ENCODE measurements at places on chromosomes 3 and 15. TPM values are rescaled to one million over a fixed set of nuclear protein-coding genes. Genes with fewer than 3 reads are reported as not detected.

SLC6A20 gene
- polyA plus RNA-seq = 0.41 TPM

CTXN2 gene
- not detected for polyA plus RNA-seq

CLDN11 gene
- polyA plus RNA-seq = not detected

IGDCC3 gene
- polyA plus RNA-seq = not detected

DNA sequence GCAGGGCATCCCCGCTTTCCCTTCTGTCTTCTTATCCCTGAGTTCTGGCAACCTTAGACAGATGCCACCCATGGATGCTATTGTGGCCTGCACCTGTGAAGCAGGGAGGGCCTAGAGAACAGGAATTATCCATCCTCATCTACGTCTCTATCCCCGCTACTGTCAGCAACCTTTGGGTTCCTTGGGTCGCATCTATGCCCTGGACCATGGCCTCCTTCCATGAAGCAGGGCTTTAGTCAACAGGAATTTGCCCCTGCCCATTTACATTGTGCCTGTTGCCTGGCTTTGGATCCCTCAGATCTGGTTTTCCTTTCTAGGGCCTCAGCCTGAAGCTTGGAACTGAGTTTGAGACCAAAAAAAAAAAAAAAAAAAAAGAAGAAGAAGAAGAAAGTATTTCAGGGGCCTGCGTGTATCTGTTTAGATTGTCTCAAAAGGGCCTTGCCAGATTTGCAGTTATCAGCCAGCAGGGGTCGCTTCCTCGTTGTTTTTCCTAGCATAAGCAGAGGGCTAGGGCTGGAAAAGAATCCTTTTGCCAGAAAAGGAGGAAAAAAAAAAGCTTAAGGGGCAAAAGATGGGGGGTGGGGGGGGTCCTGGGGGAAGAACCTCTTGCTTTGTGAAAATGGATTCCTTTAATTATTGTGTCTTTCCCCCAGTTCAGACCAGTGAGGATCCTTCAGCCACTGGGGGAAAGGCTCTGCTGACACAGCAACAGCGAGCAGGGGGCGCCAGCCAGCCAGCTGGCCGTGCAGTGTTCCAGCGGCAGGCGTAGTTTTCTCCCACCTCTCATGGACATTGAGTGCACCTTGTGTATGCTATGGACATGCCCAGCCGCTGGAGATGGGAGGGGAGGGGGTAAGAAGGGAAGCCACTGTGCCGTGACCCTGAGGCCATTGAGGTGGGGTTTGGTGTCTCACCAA, 65.7 kb upstream of the ALDH1L1 start:
- H3K4me3 ChIP-seq = no peak overlapping the region
- no peak overlapping the region for H3K27ac ChIP-seq
- H3K27me3 ChIP-seq = no peaks in the 10 kb centered on the region
- no peaks in the 10 kb centered on the region for H3K36me3 ChIP-seq
- no peak for DNase-seq
- H3K4me1 ChIP-seq = no peaks in the 10 kb centered on the region

GRCh38 chr3:156599089-156599874, 44.4 kb upstream of the SSR3 start:
- no peaks in the 10 kb centered on the region for H3K27me3 ChIP-seq
- no peak overlapping the region for H3K27ac ChIP-seq
- H3K36me3 ChIP-seq = no peaks in the 10 kb centered on the region
- DNase-seq = no peak
- no peak overlapping the region for H3K4me3 ChIP-seq
- no peaks in the 10 kb centered on the region for H3K4me1 ChIP-seq

DNA sequence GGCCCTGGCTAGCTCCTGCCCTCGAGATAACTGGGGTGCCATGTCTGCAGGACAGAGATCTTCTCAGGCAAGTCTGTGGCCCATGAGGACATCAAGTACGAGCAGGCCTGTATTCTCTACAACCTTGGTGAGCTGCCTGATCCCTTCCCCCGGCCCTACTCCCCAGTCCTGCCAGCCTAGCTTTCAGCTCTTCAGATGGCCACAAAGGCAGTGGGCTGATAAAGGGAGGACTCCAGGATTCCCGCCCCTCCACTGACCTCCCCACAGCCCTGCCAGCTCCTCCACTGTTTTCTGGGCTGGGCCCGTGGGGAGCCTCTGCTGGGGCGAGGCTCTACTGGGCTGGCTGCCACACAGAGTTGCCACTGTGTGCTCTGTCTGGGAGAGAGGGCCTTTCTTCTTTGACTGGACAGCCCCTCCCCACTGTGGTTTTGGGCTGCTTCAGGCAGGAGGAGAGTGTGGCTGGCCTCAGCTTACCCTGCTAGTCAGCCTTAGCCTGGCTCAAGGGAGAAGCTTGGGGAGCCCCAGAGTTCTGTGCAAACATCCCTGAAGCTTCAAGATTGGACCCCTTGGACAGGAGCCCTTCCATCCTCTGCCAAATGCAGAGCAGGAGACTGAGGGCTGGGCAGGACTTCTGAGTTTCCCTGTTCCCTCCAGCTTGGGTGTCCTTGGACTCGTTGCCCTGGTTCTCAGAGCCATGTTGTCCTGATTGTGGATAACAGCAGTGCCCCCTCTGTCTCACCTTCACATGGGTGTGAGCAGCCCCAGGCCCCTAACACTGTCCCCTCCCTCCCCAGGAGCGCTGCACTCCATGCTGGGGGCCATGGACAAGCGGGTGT, 24.4 kb downstream of the PTPN23 start:
- no peaks in the 10 kb centered on the region for H3K27me3 ChIP-seq
- no peak for DNase-seq
- H3K36me3 ChIP-seq = peaks cover 30% of the 10 kb centered on the region
- H3K4me3 ChIP-seq = no peak overlapping the region
- H3K27ac ChIP-seq = no peak overlapping the region

GRCh38 chr3:40187945-40188344, 121.6 kb upstream of the EIF1B start:
- H3K4me1 ChIP-seq = no peaks in the 10 kb centered on the region
- no peaks in the 10 kb centered on the region for H3K36me3 ChIP-seq
- no peak for DNase-seq
- H3K27me3 ChIP-seq = no peaks in the 10 kb centered on the region
- H3K27ac ChIP-seq = no peak overlapping the region
- H3K4me3 ChIP-seq = no peak overlapping the region

DNA sequence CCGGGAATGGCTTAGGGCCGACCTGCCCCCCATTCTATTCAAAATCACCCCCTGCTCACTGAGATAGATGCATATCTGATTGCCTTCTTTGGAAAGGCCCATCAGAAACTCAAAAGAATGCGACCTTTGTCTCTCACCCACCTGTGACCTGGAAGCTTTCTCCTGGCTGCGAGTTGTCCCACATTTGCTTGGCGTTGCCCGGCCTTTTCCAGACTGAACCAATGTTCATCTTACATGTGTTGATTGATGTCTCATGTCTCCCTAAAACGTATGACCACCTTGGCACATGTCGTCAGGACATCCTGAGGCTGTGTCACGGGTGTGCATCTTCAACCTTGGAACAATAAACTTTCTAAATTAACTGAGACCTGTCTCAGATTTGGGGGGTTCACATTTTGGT, 3.4 kb upstream of the MUC20 start:
- no peaks in the 10 kb centered on the region for H3K27me3 ChIP-seq
- H3K36me3 ChIP-seq = peaks cover 6% of the 10 kb centered on the region
- H3K4me3 ChIP-seq = no peak overlapping the region
- H3K4me1 ChIP-seq = peaks cover 3% of the 10 kb centered on the region

- H3K27me3 ChIP-seq = no peaks in the 10 kb centered on the region
- H3K4me3 ChIP-seq = no peak overlapping the region
- no peak overlapping the region for H3K27ac ChIP-seq
- H3K4me1 ChIP-seq = no peaks in the 10 kb centered on the region
- no peaks in the 10 kb centered on the region for H3K36me3 ChIP-seq
Observed at GRCh38 chr3:165463531-165463930, 267.3 kb upstream of the SLITRK3 start.

- no peak overlapping the region for H3K4me3 ChIP-seq
- H3K4me1 ChIP-seq = no peaks in the 10 kb centered on the region
- no peaks in the 10 kb centered on the region for H3K36me3 ChIP-seq
- no peak overlapping the region for H3K27ac ChIP-seq
Observed at GRCh38 chr15:84035399-84035766, 200.2 kb upstream of the GOLGA6L4 start.

DNA sequence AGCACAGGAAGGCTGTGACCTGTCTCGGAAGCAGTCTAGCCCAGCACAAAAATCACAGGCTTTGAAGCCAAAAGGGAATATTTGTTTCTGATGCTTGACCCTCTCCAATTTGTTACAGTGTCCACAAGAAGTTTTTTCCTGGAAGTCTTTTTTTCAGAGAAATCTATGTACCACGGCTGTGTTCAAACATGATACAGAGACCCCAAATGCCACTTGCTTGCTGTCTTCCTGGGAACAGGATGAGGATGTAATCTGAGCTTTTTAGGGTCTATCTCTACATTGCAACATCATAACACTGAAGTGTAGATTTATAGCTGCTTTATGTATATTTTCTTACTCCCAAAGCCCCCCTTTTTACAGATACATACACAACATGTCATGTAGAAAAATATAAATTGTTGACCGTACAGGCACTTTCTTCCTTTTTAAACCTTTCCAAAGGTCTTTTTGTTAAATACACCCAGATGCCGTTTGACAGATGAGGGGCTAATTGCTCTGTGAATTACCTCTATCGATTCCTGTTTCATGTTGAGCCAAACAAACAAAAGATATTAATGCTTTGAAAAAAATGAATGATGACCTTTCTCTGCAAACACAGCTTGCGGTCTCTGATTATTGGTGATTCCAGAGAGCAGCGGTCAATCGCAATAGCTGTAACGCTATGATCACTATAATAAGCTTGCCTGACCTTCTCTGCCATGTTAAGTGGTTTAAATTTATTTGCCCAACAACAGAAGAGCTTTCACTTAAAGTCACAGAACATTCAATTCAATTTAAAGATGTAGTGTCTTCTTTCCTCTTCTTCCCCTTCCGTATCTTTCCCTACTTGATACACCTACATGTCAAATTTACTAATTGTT, 875.9 kb upstream of the NR2F2 start:
- H3K27me3 ChIP-seq = no peaks in the 10 kb centered on the region
- H3K27ac ChIP-seq = no peak overlapping the region
- peaks cover 6% of the 10 kb centered on the region for H3K4me1 ChIP-seq
- no peaks in the 10 kb centered on the region for H3K36me3 ChIP-seq
- no peak for DNase-seq

DNA sequence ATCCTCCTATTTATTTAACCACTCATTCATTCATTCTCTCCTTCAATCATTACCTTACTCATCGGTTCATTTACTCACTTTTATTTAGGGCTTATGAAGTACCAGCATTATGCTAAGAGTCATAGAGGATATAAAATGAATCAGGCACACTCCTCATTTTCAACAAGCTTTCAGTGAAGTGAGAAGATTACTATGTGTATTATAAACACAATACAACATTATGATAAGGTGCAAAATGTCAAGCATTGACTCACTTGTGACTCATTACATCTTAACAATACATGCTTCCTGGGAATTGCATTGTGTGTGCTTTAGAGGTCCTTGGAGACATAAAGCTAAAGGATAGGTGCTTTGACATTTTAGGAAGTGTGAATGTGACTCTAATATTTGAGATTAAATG, 60.4 kb downstream of the PLAAT1 start:
- H3K4me3 ChIP-seq = no peak overlapping the region
- no peak for DNase-seq
- H3K4me1 ChIP-seq = no peaks in the 10 kb centered on the region

DNA sequence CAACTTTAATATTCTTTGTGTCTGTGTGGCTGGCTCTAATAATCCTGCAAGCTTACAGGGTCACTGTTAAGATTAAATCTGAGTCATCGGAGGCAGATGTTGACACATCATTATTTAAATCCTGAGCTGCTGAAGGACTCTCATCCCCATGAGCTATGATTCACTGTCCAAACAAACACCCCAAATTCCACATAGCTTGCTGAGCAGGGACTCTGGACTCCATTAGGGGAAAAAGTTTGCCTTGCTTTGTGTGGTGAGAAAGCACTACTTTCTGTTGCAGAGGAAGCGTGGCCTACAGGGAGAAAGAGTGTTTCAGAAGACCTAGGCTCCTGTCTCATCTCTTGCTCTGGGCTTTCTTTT, 213.7 kb downstream of the PDCD6IP start:
- H3K36me3 ChIP-seq = no peaks in the 10 kb centered on the region
- no peak overlapping the region for H3K27ac ChIP-seq
- H3K4me3 ChIP-seq = no peak overlapping the region
- DNase-seq = no peak
- no peaks in the 10 kb centered on the region for H3K27me3 ChIP-seq

- H3K4me3 ChIP-seq = no peak overlapping the region
- H3K27me3 ChIP-seq = no peaks in the 10 kb centered on the region
- DNase-seq = no peak
- no peak overlapping the region for H3K27ac ChIP-seq
- peaks cover 55% of the 10 kb centered on the region for H3K4me1 ChIP-seq
Observed at GRCh38 chr15:70483513-70483912, 279.8 kb downstream of the UACA start.

DNA sequence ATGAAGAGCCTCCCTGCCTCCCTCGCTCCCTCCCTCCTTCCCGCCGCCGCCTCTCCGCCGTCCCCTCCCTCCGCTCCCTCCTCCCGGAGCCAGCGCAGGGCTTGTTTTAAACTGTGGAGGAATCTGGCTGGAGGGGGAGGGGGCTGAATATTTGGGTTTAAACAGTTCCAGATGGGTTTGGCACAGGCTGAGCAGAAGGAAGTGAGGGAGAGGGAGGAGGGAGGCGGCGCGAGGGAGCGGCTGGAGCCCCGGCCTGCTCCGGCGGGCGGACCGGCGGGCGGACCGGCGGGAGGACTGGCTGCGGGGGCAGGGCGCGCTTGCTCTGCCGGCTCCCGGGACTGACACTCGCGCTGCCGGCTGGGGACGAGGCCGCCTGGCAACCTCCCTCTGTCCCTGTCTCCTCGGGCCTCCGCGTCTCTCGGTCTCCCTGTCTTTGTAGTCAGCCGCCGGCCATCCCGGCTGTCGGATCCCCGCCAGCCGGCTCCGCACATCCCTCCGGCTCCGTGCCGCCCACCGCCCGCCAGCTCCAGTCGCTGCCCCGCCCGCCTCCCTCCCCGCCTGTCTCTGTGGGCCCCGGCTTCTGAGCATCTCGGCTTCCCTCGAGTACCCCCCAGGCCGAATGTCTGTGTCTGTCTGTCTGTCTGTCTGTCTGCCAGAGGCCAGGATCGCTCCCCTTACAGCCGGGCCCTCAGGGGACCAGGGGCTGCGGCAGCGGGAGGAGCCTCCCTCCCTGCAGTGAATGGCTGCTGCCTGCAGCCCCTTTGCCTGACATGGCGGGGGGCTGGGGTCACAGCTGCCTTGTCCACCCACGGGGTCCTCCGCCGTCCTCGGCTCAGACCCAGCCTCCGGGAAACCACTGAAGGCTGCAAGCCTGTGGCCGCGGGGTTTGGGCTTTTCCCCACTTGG, 7.6 kb downstream of the EPHB3 start:
- no peak overlapping the region for H3K4me3 ChIP-seq
- no peaks in the 10 kb centered on the region for H3K36me3 ChIP-seq
- H3K27me3 ChIP-seq = no peaks in the 10 kb centered on the region
- H3K4me1 ChIP-seq = peaks cover 16% of the 10 kb centered on the region
- H3K27ac ChIP-seq = no peak overlapping the region
- DNase-seq = no peak

DNA sequence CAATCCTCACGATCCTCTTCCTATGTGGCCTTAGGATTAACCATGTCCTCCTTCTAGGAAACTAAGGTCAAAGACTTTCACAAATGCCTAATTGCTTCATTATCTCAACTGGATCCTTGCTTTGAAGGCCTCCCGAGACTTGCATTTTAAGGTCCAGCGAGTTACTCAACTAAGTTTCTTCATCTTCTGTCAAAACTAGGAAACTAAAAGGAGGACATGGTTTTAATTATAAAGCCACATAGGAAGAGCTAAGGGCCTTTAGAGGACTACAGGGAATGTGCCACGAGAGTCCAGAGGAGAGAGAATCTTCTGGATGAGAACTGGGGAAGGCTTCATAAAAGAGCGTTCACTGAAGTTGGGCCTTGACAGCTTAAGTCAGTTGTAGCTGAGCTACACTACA, 87.8 kb upstream of the LPP start:
- no peaks in the 10 kb centered on the region for H3K27me3 ChIP-seq
- peaks cover 7% of the 10 kb centered on the region for H3K4me1 ChIP-seq
- no peak overlapping the region for H3K27ac ChIP-seq
- H3K36me3 ChIP-seq = no peaks in the 10 kb centered on the region
- no peak overlapping the region for H3K4me3 ChIP-seq
